ENCODE measurements at places on chromosomes 1 and 21.
A peak's percentile ranks its signal among the peaks of the same experiment; 100 is the strongest.

DNA sequence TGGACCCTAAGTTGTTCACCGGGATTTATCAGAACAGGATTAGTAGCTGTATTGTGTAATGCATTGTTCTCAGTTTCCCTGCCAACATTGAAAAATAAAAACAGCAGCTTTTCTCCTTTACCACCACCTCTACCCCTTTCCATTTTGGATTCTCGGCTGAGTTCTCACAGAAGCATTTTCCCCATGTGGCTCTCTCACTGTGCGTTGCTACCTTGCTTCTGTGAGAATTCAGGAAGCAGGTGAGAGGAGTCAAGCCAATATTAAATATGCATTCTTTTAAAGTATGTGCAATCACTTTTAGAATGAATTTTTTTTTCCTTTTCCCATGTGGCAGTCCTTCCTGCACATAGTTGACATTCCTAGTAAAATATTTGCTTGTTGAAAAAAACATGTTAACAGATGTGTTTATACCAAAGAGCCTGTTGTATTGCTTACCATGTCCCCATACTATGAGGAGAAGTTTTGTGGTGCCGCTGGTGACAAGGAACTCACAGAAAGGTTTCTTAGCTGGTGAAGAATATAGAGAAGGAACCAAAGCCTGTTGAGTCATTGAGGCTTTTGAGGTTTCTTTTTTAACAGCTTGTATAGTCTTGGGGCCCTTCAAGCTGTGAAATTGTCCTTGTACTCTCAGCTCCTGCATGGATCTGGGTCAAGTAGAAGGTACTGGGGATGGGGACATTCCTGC is 3.9 kb upstream of the OLFML3 start:
- DNase-seq, result peak; percentile 27

GRCh38 chr21:37647781-37648180 is 268.5 kb downstream of the KCNJ6 start:
- no peak for DNase-seq

GRCh38 chr21:38905328-38905727 is 99.6 kb downstream of the ETS2 start:
- DNase-seq, result no peak

DNA sequence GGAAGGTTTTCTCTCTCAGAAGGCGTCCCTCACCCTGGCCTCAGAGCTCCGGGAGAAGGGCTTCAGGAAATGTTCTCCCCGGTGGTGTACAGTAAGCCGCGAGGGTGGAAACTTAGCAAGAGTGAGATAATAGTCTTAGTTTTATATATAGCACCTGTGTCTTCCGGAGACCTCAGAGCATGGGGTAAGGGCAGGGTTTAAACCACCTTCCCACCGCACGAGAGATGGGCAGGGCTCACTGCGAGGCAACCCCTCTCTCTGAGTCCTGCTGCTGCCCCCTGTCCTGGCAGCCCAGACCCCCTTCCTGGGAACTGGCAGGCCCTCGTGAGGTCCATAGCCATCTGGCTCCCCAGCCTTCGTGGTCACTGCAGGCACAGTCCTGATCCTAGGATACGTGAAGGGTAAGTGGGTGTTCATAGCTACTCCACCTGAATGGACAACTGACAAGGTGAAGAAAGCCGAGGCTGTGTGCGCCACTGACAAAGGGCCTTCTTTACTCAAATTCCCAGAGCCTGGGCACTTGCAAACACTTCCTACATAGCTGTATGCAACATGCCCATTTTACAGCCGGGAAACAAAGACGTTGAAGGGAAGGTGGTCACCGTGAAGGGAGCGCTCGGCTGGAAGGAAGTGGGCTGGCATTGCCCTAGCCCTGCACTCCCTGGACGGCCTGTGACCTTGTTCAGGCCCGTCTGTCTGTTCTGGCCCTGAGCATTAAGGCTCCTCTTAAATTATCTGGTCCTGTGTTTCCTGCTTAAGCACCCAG is 26.9 kb downstream of the ITPKB start:
- DNase-seq, result peak; percentile 85

DNA sequence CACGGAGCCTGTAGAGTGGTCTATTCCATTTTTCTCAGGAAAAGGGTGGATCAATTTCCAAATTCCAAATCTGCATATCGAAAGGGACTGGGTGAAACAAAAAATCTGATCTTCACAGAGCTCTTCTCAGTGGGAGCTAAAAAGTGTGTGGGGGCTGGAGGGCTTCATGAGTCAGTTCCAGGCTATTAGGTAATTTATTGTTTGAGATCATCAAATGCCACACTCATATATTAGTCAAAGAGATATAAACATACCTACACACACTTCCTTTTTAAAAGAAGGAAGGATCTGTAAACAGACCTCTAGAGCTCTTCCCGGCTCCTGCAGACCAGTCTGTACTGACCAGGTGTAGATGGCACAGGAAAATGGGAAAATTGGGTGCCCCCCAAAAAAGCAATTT is 175.4 kb downstream of the ZBTB18 start:
- DNase-seq, result no peak

DNA sequence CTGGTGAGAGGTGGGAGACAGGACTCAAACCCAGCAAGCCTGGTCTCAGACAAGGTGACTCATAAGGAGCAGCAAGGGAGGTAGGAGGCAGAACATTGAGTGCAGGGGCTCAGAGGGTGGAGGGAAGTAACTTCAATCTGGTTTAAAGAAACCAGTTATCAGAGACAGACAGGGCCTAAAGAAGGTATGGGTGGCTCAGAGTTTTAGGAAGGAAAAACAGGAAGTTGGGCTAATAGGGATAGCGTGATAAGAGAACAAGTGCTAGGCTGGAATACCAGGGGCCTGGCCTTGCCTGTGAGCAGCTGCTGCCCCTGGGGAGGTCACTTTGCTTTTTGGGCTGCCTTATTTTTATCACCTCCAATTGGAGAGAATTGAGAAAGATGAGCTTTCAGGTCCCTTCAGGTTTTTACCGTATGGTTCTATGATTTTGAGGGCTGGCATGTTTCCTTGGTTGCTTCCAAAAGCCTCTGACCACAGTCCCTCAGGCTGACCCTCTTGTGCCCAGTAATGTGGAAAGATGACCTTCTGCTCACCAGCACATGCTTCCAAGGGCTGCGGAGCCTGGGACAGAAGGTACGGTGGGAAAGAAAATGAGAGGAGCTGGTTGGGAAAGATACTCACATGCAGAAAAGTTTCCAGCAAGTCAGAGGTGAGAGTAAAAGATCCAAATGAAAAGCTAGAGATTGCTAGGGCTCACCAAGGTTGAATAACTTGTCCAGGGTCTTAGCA is 77.0 kb downstream of the DDR2 start:
- no peak for DNase-seq

DNA sequence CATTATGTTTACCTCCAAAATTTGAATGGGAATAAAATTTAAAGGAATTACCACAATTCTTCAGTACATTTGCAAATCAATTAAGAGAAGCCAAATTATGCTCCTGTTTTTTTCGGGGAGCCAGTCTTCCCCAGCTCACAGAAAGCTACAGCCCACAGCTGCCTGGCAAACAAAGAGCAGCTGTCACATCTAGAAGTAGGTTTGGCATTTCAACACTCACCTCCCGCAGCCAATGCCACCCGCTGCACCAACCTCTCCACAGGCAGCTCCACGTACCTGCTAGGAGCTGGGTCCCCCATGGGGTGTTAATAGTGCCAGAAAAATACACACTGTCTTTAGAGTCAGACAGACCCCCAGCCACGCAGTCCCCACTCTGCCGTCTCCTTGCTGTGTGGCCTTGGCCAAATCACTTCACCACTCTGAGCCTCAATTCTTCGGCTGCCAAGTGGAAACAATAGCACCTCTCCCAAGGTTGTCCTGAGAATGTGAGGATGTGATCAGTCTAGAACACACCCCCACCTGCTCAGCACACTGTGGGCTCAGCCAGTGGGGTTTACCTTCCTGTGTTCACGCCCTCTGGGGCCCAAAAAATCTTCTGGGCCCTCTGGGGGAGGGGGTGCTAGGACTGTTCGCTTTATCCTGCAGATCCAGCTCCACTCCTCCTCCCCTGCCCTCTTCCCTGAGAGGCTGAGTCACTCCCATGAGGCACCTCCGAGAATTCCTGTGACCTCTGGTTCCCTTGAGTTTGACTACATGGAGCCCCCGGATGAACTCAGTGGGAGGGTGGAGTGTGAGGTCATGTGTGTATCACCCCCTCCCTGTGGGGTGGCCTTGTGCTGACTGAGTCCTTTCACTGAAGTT is 204.3 kb upstream of the GRIK3 start:
- no peak for DNase-seq

DNA sequence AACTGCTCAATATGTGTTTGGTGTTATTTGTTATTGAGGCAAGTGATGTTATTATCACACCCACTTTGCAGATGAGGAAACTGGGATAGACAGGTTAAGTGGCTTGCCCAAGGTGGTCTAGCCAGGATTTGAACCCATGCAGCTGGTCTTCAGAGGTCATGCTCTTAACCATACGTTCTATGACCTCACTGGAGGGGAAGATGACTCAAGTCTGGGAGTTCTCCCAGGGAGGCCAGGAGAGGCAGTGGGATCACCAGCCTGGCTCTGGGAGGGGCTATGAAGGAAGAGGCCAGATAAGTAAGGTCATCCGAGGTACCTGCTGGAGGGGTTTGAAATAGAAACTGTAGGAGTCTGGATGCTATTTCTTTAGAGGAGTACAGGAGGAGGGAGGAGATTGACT is 95.3 kb downstream of the NAV1 start:
- DNase-seq, result no peak

- DNase-seq, result no peak
These were observed 51.1 kb downstream of the SKI start for GRCh38 chr1:2279210-2279639.

- DNase-seq, result no peak
These were observed 13.6 kb upstream of the TMPRSS2 start for GRCh38 chr21:41521489-41522027.

- no peak for DNase-seq
These were observed 62.0 kb upstream of the HOOK1 start for GRCh38 chr1:59752556-59753414.

- no peak for DNase-seq
These were observed 48.4 kb downstream of the TRIM11 start for GRCh38 chr1:228358039-228358763.

- no peak for DNase-seq
These were observed 138.0 kb downstream of the HS2ST1 start for GRCh38 chr1:87052400-87052799.

DNA sequence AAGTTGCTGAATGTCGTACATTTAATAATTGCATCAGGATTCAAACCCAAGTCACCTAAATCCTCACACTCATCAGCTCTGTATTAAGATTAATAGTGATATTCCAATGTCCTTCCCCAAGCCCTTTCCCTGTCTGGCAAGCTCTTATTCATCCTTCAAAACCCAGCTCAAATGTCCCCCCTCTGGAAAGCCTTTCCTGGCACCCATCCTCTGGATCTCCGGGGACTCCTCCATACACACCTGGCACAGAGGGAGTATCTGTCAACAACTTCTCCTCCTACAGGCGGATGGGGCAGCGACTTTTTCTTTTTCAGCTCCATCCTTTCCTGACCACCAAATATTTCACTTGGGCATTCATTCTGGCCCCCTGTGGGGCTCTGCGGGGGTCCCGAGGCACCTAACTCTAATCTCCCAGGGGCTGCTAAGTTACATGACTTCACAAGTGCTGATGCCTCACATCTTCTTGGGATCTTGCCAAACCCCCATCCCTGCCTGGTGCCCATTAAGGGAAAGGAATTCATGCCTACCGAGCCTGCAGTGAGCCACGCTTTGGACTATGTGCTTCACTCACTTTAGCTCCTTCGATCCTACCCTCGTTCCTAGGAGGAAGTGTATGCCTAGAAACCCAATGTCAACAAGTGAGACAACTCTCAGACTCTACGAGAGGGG is 15.2 kb downstream of the TINAGL1 start:
- no peak for DNase-seq

GRCh38 chr21:45255381-45256020 is 32.2 kb downstream of the POFUT2 start:
- peak; percentile 22 for DNase-seq

GRCh38 chr1:18882486-18882885 is 19.9 kb downstream of the ALDH4A1 start:
- no peak for DNase-seq

DNA sequence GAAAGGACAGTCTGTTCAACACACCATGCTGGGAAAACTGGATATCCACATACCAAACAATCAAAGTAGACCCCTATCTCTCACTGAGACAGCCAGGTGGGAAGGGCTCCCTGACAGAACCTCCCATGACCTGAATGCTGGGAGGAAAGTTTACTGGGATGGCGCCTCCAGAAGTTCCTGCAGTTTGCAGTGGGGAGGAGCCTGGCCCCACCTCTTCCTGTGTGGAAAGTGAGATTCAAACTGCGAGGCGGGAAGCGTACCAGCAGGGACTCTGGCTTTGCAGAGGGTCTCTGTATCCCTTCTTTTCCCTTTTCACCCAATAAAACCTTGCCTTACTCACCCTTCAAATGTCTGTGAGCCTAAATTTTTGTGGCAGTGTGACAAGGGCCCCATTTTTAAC is 190.7 kb downstream of the HHIPL2 start:
- DNase-seq, result no peak

GRCh38 chr1:11804666-11805421 is 920 bp downstream of the MTHFR start:
- DNase-seq, result peak; percentile 50

DNA sequence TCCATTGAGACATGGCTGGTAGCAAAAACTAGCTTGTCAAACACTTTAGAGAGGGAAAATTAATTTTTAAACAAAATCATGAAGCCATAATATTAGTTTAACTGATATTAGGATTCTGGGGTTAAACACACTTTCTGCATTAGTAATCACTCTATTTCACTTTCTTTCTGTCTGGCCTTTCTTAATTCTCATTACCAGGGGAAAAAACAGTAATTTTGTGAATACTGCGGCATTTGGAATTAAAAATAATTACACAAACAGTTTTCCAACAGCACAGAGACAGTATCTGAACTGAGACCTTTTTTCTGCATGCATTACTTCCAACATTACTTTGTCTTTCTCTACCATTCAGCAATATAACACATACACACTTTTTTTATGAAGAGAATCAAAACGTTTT is 190.6 kb downstream of the MRPL39 start:
- no peak for DNase-seq

DNA sequence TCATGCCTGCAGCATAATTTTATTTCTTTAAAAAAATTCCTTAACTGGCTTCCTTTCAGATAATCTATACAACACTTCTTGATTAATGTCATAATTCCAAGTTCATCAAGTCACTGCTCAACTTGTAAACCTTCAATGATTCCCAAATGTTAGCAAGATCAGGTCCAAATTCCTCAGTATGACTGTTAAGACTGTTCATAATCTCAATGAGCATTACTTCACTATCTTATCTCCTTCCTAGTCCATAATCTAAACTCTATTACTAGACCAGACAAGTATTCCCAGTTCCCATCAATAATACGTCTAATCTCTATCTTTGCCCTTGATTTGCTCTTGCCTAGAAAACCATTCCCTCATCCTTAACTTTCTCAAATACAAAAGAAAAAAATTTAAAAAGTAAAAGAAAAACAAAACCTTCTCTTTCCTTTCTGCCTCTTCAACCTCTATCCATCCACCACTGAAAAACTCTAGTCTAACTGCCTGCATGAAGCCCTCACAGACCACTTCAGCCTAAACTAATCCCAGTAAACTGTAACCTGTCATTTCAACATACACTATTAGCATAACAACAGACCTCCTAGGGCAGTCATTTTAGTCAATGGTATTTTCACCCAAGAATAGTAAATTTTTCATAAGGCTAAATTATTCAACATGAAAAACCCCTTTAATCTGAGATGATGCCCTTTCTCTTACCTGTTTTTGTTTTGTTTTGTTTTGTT is 15.5 kb downstream of the LUZP1 start:
- no peak for DNase-seq
